ENCODE measurements at places on chromosomes 13 and 19.

DNA sequence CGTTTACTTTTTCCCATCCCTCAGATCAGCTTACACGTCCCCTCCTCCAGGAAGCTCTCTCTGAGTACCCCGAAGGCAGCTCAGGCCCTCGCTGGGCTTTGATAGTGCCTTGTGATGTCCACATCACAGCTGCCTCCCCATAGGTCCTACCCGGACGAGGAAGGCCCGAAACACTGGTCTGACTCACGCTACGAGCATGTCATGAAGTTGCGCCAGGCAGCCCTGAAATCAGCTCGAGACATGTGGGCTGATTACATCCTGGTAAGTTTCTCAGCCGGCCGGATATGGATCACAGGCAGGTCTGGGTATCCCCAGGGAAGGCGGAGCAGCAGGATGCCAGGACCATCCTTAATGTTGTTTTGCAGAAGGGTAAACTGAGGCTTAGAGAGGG, 4.8 kb downstream of the COLGALT1 start:
- DNase-seq = no peak

- DNase-seq = no peak
Measured at GRCh38 chr19:3923912-3924311, 9.0 kb upstream of the NMRK2 start.

DNA sequence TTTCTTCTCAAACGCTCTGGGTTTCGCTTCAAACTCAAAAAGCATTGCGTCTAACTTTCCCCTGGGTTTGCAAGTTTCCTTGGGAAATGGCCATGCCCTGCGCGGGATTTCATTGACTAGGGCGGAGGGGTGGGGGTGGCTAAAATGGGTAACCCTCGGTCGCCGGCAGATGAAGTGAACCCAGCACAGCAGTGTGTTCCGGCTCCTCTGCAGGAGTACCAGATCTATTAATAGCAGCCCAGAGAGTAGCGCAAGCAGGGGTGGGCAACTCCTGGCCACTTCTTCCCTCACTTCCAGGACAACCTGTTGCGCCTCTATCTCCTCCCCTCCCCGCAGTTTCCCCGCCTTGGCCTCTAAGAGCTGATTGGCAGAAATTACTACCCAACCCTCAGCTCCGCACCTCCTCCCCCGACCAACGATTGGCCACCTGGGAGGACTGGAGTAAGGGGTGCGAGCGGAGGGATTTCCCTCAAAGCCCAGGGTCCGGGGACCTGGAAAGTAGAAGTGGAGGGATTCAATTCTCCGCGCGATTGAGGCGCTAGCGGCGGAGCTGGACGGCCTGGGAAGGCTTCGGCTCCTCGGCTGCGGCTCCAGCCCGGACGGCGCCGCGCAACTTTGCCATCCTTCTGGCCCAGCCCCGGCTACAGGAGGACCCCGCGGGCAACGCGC, at the start of gene FREM2:
Gene FREM2 (plus strand): TSS at position 501 of the 669 bp plus-strand sequence. CDS start 268 bp downstream, outside the sequence.
- DNase-seq = no peak

DNA sequence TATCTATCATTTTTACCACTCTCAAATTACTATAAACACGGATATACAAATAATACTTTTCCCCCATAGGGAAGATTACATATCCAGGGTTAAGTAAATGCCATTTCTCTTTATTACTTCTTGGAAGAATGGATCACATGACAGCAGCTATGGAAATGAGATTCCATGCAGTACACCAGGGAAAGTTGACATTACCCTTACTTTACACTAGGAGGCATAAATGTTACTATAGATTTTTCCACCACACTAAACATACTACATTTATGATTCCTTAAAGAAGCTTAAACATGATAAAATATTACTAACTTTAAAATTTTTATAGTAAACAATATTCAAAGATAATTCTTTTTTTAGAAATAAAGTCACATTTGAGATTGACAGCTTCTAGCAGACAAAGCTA, 611.4 kb downstream of the PCDH9 start:
- DNase-seq = no peak

GRCh38 chr19:13969897-13970296, 17.6 kb downstream of the DCAF15 start:
- DNase-seq = no peak

GRCh38 chr13:100984085-100984705, 309.6 kb upstream of the TMTC4 start:
- DNase-seq = no peak

DNA sequence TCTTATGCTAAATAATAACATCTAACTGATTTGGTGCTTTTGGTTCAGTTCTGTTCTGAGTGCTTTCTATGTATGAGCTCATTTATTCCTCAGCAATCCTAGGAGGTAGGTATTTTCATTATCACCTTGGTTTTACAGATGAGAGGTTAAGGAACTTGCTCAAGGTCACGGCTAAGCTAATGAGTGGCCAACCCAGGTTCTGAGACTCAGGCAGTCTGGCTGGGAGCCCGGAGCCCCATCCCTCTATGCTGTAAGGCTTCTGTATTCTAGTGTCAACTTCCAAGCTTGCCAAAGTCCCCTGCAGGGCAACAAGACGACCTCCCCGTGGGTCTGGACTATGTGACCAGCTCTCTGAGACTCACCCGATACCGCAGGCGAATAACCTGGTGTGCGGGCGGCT, 60.5 kb downstream of the PARP4 start:
- DNase-seq = no peak

DNA sequence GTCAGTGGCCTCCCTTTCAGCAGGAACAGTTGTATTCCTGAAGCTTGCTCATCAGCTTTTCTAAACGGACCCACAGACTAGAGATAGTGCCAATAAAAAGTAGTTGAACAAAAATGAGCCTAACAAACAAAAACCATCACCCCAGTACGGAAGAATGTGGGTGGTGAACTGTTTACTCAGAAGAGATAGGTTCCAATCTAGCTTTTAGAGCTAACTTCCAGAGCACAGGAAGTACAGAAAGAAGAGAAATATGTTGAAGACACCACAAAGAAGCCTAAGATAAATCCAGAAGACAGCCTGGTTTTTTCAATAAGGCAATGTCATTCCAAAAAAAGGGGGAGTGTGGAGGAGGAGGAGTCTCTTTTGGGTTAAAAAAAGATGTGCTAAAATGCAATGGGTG, 2.8 kb upstream of the LMO7 start:
- no peak for DNase-seq

DNA sequence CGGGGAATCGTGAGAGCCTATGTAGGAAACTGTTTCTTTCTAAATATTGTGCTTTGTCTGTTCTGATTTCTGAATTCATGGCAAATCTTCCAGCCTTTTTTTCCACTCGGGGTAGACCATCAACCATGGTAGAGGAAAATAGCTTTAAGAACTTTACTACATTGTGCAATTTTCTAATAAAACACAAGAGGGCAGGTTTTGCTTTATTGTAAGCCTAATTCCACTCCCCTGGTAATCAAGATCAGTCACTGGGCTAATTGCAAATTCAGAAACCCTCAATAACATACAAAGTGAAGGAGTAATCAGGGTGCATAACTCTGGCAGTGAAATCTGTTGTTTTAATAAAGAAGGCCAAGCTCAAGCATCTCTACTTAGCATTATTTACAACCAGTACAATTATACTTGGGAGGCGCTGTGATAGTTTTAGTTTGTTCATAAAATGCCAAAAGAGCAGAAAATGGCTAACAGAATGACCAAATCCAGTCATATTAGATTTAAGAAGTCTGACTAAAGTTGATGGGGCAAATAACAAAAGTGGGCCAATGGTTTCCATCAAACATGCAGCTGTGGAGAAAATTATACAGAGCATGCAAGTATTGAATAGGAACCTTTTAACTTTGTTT, 43.8 kb downstream of the DCT start:
- no peak for DNase-seq

Data from activated effector memory CD4-positive, alpha-beta T cell treated with Interleukin-2 at 50 U/mL for 16 hours (primary cell).